ENCODE measurements at places on chromosomes 7 and 10.

- no peaks in the 10 kb centered on the region for H3K27me3 ChIP-seq
- H3K27ac ChIP-seq: no peak overlapping the region
- no peaks in the 10 kb centered on the region for H3K4me1 ChIP-seq
Measured at GRCh38 chr7:11026452-11027359, 53.0 kb downstream of the PHF14 start.

- no peaks in the 10 kb centered on the region for H3K27me3 ChIP-seq
- DNase-seq: peak; percentile 91
- H3K4me1 ChIP-seq: peaks cover 10% of the 10 kb centered on the region
- no peak overlapping the region for H3K27ac ChIP-seq
Measured at GRCh38 chr7:98810153-98810802, 59.5 kb downstream of the TMEM130 start.

GRCh38 chr7:127666602-127667001 lies 14.6 kb downstream of the SND1 start:
- no peaks in the 10 kb centered on the region for H3K27me3 ChIP-seq
- H3K4me1 ChIP-seq: peaks cover 8% of the 10 kb centered on the region
- no peak overlapping the region for H3K27ac ChIP-seq
- DNase-seq: no peak
- H3K36me3 ChIP-seq: no peaks in the 10 kb centered on the region
- no peak overlapping the region for H3K4me3 ChIP-seq

GRCh38 chr10:110498087-110498981 lies 627 bp downstream of the DUSP5 start:
- peaks cover 51% of the 10 kb centered on the region for H3K4me1 ChIP-seq
- H3K27me3 ChIP-seq: no peaks in the 10 kb centered on the region
- DNase-seq: peak; percentile 74
- H3K36me3 ChIP-seq: no peaks in the 10 kb centered on the region
- peak overlapping the region; percentile 86 for H3K27ac ChIP-seq
- peak overlapping the region; percentile 63 for H3K4me3 ChIP-seq

GRCh38 chr10:65602182-65602865 lies 1323.5 kb upstream of the LRRTM3 start:
- no peak overlapping the region for H3K27ac ChIP-seq
- no peaks in the 10 kb centered on the region for H3K27me3 ChIP-seq
- no peaks in the 10 kb centered on the region for H3K36me3 ChIP-seq
- no peaks in the 10 kb centered on the region for H3K4me1 ChIP-seq

DNA sequence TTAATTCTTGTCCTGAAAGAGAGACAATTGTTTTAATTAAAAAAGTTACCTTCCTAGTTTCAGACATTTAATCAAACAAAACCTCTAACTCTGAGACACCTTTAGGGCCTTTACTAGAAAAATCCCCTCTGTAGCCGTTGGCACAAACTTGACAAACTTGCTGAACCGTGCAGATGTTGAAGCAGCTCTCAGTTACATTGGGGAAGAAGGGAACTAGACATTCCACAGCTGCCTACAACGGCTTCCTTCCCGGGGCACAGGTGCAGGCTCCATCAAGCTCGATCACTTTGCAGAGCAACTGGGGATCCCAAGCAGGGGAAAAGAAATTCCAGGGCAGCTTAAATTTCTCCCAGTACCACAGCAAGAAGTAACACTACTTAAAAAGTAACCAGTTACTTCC lies 141.3 kb downstream of the SKAP2 start:
- no peaks in the 10 kb centered on the region for H3K4me1 ChIP-seq
- no peak for DNase-seq
- H3K36me3 ChIP-seq: peaks cover 3% of the 10 kb centered on the region
- H3K27me3 ChIP-seq: no peaks in the 10 kb centered on the region
- no peak overlapping the region for H3K27ac ChIP-seq
- no peak overlapping the region for H3K4me3 ChIP-seq

DNA sequence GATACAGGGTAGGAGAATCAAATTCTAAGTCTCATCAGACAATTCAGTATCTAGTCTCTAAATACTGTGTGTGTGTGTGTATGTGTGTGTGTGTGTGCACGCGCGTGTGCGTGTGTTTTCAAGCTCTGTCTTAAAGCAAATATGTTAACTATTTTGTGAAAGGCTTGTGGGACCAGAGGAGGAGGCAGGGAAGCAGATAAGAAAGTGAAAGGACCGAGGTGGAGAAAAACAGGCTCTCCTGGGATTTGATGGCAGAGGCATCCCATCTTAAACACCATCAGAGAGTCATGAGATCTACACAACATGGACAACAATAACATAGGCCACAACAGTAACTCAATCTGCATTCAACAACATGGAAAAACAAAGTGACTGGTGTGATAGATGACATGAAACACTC lies 67.1 kb downstream of the PIP4K2A start:
- peak overlapping the region; percentile 27 for H3K27ac ChIP-seq
- H3K4me1 ChIP-seq: peaks cover 43% of the 10 kb centered on the region
- no peaks in the 10 kb centered on the region for H3K27me3 ChIP-seq
- H3K4me3 ChIP-seq: no peak overlapping the region
- no peak for DNase-seq
- H3K36me3 ChIP-seq: no peaks in the 10 kb centered on the region

DNA sequence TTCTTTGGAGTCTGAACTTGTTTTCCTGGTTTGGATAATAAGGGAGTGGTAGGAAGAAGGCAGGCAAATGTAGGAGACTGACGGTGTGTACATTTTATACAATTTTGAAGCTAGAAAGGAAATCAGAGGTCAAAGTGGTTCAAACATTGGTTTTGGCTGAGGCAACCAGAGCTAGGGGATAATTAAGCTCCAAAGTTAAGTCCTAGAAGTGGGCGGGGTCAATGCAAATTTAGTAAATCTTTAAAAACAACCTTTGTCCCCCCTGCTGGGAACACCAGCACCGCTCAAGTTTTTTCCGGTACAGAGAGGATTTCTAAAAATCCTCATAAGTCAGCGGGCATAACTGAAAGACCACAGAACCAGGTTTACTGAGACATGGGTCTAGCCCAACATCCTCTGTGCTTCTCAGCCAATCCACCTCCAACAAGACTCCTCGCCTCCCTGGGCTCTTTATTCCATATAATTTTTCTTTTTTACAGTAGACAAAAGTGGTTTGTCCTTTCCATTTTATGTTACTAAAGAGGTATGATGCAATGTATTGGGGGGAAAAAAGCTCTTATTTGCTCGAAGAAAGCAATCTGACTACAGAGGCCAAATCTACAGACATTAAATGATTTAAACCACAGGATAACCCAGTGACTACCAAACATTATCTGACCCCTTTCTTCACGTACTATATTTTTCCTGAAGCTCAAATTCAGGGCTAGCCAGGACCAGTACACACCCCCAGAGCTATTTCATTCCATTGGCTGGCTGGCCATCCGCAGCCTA lies 1.6 kb downstream of the GLUD1 start:
- H3K27ac ChIP-seq: peak overlapping the region; percentile 96
- peak overlapping the region; percentile 85 for H3K4me3 ChIP-seq
- DNase-seq: no peak
- H3K36me3 ChIP-seq: no peaks in the 10 kb centered on the region

- H3K36me3 ChIP-seq: no peaks in the 10 kb centered on the region
- peaks cover 24% of the 10 kb centered on the region for H3K4me1 ChIP-seq
- H3K4me3 ChIP-seq: peak overlapping the region; percentile 92
- peak overlapping the region; percentile 95 for H3K27ac ChIP-seq
- no peak for DNase-seq
Measured at GRCh38 chr10:13347043-13347499, 1.0 kb downstream of the SEPHS1 start.

DNA sequence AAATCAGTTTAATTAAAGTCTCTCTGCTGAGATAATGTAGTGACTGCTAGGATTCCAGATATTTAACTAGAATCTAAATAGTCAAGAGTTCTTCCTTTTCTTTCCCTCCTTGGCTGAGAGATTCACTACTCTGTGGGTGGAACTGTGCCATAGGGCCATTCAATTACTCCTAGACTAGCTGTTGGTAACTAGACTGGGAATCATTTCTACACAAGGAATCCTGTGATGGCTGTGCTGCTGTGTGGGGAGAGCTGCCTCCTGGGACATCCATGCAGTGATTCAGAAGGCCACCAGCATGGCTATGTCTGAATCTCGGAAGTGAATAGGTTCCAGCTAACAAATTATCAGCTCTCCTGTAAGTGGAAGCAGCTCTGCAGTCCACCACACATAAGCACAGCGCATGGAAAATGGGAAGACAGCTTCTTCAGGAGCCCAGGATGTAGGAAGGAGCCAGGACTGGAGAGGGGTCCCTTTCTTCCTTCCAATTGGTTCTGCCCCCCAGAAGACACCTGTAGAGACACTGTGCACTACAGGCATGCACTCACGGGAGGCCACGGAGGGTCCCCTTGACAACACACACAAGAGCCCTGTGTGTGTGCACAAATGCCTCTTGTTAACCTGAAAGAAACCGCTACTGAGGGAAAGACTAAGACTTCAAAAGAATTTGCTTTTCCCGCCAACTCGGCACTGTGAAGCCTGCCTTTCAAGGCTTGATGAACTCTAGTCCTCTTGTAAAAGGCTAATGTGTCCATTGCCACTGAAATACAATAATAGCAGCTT lies 66.5 kb downstream of the SCRN1 start:
- no peak overlapping the region for H3K4me3 ChIP-seq
- H3K27me3 ChIP-seq: no peaks in the 10 kb centered on the region
- H3K4me1 ChIP-seq: no peaks in the 10 kb centered on the region
- no peak for DNase-seq
- H3K27ac ChIP-seq: no peak overlapping the region

DNA sequence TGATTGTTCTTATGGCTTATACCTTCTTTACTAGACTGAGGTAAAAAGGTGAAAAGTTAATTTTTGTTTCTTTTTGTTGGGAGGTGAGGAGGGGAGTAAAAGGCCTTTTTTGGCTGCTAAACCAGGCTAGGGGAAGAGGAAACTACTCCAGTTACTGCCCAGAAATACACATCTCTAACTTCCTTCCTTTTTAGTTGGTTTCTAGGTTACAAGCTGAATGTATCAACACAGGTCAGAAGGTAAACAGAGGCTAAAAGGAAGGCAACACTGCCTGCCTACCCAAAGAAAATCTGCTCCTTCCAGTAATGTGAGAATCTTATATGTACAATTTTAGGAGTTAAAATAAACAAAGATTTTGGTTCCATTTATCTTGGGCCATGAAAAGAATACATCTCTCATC lies 140.4 kb downstream of the NRBF2 start:
- H3K27me3 ChIP-seq: no peaks in the 10 kb centered on the region
- no peak overlapping the region for H3K4me3 ChIP-seq
- DNase-seq: no peak
- H3K27ac ChIP-seq: no peak overlapping the region

- peaks cover 16% of the 10 kb centered on the region for H3K4me1 ChIP-seq
- peak overlapping the region; percentile 21 for H3K27ac ChIP-seq
- no peaks in the 10 kb centered on the region for H3K36me3 ChIP-seq
- no peak overlapping the region for H3K4me3 ChIP-seq
Measured at GRCh38 chr7:35728412-35729060, 33.6 kb upstream of the HERPUD2 start.

GRCh38 chr7:35630024-35630972 lies 64.6 kb downstream of the HERPUD2 start:
- no peak overlapping the region for H3K27ac ChIP-seq
- peaks cover 60% of the 10 kb centered on the region for H3K36me3 ChIP-seq
- no peaks in the 10 kb centered on the region for H3K27me3 ChIP-seq

GRCh38 chr7:39260279-39260844 lies 282.7 kb downstream of the POU6F2 start:
- no peaks in the 10 kb centered on the region for H3K4me1 ChIP-seq
- H3K27me3 ChIP-seq: no peaks in the 10 kb centered on the region
- DNase-seq: no peak
- no peak overlapping the region for H3K27ac ChIP-seq
- H3K4me3 ChIP-seq: no peak overlapping the region

DNA sequence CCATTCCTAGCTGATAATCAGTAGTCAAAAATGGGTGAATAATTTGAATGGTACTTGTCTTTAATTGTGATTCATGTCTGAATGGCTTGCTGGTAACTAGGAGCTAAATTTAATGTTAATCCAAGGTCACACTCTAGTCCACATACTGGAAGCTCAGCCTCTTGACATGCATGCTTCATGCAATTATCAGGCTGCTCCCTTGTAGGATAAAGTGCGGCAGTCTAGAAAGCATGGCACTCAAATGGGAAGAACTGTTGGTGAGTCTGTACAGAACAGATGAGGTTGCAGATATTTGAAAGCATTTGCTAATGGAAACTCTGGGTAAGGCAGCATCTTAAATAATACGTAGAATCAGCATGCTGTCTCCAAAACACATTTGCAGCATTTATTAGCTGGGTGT lies 499.4 kb downstream of the AUTS2 start:
- H3K36me3 ChIP-seq: no peaks in the 10 kb centered on the region
- no peak for DNase-seq
- H3K27ac ChIP-seq: no peak overlapping the region
- H3K4me1 ChIP-seq: peaks cover 3% of the 10 kb centered on the region
- H3K4me3 ChIP-seq: no peak overlapping the region

GRCh38 chr7:73487486-73487885 lies 34.6 kb downstream of the BAZ1B start:
- H3K27me3 ChIP-seq: no peaks in the 10 kb centered on the region
- H3K4me1 ChIP-seq: no peaks in the 10 kb centered on the region
- peaks cover 72% of the 10 kb centered on the region for H3K36me3 ChIP-seq
- no peak overlapping the region for H3K4me3 ChIP-seq
- DNase-seq: no peak
- no peak overlapping the region for H3K27ac ChIP-seq

DNA sequence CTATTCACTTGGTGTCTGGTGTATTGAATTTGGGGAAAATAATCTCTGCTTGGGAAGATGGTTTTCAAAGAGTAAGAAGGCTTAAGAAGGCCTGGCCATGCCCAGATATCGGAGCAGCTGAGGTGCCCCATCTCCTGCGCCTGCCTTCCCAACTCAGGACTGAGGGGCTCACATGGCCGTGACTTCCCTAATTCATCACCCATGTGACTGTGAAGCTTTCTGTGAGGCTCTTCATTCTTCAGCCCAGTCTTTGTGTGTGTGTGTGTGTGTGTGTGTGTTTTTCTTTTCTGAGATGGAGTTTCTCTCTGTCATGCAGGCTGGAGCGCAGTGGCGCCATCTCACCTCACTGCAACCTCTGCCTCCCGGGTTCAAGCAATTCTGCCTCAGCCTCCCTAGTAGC lies 53.2 kb downstream of the PROSER2 start:
- no peak for DNase-seq
- no peak overlapping the region for H3K4me3 ChIP-seq
- no peak overlapping the region for H3K27ac ChIP-seq
- peaks cover 9% of the 10 kb centered on the region for H3K4me1 ChIP-seq
- H3K36me3 ChIP-seq: no peaks in the 10 kb centered on the region
- H3K27me3 ChIP-seq: no peaks in the 10 kb centered on the region

GRCh38 chr10:62916141-62916603 lies 100.0 kb upstream of the EGR2 start:
- H3K4me1 ChIP-seq: peaks cover 8% of the 10 kb centered on the region
- H3K4me3 ChIP-seq: no peak overlapping the region
- no peaks in the 10 kb centered on the region for H3K36me3 ChIP-seq
- no peaks in the 10 kb centered on the region for H3K27me3 ChIP-seq
- peak; percentile 25 for DNase-seq

GRCh38 chr10:71456631-71457030 lies 59.9 kb downstream of the CDH23 start:
- no peaks in the 10 kb centered on the region for H3K36me3 ChIP-seq
- no peak overlapping the region for H3K4me3 ChIP-seq
- no peak overlapping the region for H3K27ac ChIP-seq
- no peaks in the 10 kb centered on the region for H3K4me1 ChIP-seq
- H3K27me3 ChIP-seq: no peaks in the 10 kb centered on the region
- no peak for DNase-seq

- H3K36me3 ChIP-seq: peaks cover 12% of the 10 kb centered on the region
- DNase-seq: no peak
- H3K4me1 ChIP-seq: peaks cover 28% of the 10 kb centered on the region
- no peak overlapping the region for H3K4me3 ChIP-seq
- no peaks in the 10 kb centered on the region for H3K27me3 ChIP-seq
Measured at GRCh38 chr7:131504157-131504899, 52.1 kb downstream of the PODXL start.

GRCh38 chr10:50554376-50554994 lies 69.3 kb downstream of the SGMS1 start:
- H3K4me3 ChIP-seq: no peak overlapping the region
- H3K27me3 ChIP-seq: no peaks in the 10 kb centered on the region
- no peaks in the 10 kb centered on the region for H3K4me1 ChIP-seq

Measured in tibial artery (tissue), 4 donors.